NK-92 treated with Interleukin-12 subunit alpha and Interleukin-12 subunit beta, amount 100 ng/mL, for 24 hours (cell line): ENCODE measurements at places on chromosomes 5 and 9.

DNA sequence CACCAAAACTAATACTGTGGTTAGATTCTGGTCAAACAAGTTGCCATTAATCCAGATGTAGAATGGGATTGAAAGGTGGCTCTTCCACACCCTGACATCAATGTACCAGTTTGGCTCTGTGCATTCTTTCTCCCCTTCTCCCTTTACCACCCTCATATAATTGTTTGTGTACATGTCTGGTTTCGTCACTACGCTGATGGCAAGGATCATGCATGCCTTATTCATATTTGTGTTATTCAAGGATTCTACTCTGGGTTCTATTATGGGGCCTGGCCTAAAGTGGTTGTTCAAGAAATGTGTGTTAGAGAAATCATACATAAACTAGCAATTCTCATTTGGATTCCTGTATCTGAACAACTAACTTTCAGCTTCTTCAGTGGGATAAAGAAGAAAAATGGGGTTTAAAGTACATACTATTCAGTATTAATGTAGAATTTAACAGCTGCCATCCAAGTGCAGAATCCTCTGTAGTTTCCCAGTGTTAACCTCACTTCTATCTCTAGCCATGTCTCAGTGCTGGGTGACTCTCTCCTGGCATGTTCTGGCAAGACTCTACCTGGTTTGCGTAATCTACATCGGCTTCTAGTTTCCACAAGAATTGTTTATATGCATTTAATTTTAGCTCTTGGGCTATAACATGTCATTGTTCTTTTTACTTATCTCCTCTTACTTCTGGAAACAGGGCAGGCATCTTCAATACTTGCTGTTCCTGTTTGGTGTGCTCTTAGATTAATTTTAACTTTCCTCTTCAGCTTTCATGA, 27.9 kb upstream of the CDKN2B start:
- no peak for DNase-seq

GRCh38 chr5:157033071-157033583, 25.8 kb downstream of the HAVCR1 start:
- no peak for DNase-seq

GRCh38 chr9:129182625-129183494, 4.8 kb upstream of the IER5L start:
- DNase-seq: no peak

GRCh38 chr5:110031402-110032140, 341.8 kb downstream of the MAN2A1 start:
- no peak for DNase-seq

DNA sequence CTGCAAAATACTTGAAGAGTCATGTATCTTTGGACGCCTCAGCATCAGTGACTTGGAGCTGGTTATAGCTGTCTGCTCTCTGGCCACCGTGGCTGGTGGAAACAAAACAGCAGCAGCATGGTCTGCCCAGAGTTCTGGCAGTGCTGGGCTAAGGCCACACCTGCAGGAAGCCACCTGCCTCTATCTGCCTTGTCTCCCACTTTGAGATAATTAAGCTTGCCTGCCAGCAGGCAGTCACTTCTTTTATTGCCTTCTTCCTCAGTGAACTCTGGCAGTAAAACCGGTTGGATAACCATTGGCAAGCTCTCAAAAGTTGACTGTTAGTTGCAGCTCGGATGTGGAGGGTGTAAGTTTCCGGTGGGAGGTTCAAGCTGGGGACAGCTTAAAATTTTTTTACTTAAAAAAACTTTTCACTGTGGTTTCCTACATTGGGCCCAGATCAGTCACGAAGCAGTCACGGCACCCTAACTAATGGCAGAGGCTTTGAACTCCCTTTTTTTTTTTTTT, 4.9 kb downstream of the SMIM3 start:
- no peak for DNase-seq

DNA sequence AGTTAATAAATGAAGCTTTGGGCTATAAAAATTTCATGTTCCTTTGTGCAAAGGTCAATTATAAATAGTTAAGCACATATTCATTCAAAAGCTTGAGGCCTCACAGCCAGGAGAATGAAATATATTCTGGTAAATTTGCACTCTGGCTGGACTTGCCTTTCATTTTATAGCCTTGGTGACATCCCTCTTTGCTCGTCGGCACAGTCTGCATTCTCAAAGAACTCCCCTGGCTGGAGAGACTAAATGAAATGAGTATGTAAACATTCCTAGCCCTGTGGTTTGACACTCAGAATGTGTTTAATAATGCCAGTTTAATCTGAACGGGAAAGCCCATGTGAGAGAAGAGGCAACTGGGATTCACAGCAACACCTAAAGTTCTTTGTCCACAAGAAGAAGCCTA, 285.6 kb downstream of the BRINP1 start:
- no peak for DNase-seq

- DNase-seq: no peak
Observed at GRCh38 chr9:73176450-73176875, 24.8 kb downstream of the ANXA1 start.

- no peak for DNase-seq
Observed at GRCh38 chr9:130227833-130228232, 37.7 kb upstream of the HMCN2 start.

- DNase-seq: no peak
Observed at GRCh38 chr9:121713400-121714070, 62.1 kb downstream of the DAB2IP start.

DNA sequence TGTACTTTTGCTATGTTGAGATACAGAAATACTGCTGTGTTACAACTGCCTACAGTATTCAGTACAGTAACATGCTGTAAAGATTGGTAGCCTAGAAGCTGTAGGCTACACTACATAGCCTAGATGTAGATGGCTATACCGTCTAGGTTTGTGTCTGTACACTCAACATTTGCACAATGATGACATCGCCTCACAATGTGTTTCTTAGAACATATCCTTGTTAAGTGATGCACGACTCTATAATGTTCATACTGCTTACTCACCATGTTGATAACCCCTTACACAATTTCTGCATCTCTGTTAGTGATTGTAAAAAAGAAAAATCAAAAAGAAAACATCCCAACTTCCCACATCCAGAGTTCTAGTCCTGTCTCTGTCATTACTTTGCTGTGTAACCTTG, 450.0 kb downstream of the CCDC171 start:
- no peak for DNase-seq

GRCh38 chr9:99465231-99465907, 243.3 kb downstream of the SEC61B start:
- no peak for DNase-seq

DNA sequence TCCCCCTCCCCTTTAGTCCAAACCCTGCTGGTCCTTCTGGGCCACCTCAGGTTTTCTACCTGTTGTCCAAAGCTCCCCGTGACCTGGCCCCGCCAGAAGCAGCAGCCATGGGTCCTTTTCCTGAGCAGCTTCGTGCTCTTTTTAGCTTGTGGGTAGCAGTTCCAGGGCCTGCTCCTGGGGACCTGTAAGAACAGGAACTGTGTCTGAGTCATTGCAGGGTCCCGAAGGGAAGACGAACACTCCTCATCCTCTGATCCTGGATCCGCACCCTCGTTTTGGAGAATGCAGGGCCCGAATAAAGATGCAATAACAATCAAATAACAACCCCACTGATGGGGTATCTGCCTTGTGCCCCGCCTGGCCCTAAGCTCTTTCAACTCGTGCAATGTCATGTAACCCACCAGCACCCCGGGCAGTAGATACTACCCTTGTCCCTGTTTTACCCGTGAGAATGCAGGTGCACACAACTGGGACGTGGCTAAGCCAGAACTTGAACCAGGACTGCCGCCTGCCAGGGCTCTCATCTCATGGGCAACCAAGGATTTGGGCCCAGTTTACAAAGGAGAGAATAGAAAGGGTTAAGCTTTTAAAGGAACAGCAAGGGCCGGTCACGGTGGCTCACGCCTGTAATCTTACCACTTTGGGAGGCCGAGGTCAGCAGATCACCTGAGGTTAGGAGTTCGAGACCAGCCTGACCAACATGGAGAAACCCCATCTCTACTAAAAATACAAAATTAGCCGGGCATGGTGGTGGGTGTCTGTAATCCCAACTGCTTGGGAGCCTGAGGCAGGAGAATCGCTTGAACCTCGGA, 33.2 kb downstream of the NEK6 start:
- DNase-seq: no peak

DNA sequence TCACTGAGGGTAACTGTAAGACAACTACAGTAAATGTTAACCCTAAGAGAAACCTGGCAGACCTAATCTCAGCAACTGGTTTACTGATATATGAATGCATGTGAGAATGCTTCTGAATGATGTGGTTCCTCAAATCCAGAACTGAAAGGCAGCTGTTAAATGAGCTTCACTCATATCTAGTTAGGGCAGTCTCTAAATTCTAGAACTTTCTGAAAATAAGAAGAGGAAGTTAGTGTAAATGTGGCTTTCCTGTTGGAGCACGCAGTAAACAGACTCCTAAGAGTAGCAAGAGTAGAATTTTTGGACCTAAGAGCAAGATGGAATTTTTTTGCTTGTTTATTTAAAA, 117.9 kb upstream of the KCNN2 start:
- no peak for DNase-seq

- no peak for DNase-seq
Observed at GRCh38 chr9:70484232-70485130, 70.0 kb upstream of the KLF9 start.

- no peak for DNase-seq
Observed at GRCh38 chr5:33091571-33092363, 349.0 kb upstream of the TARS1 start.

DNA sequence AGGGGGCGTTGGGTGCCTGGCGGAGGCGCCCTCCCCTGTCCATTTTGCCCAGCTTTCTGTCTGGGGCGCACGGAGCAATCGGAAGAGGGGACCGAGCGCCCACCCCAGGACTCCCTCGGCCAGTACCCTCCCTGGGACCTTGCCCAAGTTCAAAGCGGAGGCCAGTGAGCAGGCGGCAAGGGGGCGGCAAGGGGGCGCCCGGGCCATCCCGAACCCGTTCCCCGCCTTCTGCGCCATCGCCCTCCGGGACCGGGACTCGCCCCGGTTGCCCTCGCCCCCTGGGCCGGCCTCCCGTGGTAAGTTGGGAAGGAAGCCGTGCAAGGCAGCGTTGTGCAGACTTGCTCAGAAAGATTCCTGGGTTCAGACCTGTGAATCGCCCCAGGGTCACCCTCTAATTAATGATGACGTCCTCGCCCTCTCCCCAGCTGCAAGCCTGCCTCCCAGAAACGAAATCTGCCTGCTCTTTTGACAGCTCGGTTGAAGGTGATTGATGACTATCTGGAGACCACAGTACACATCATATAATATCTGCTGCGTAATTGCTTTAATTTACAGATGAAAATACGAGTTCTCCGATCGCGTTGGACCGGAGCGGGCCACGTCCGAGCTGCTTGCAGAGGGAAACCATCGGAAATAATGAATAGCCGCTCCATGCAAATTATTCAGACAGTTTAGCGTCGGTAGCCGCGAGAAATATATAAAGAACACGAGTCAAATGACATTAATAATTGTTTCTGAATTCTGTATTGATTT, 1.4 kb upstream of the IRX4 start:
- no peak for DNase-seq

GRCh38 chr9:83920469-83920926, 734 bp downstream of the KIF27 start:
- no peak for DNase-seq

- no peak for DNase-seq
Observed at GRCh38 chr9:12640016-12640587, 53.1 kb upstream of the TYRP1 start.

DNA sequence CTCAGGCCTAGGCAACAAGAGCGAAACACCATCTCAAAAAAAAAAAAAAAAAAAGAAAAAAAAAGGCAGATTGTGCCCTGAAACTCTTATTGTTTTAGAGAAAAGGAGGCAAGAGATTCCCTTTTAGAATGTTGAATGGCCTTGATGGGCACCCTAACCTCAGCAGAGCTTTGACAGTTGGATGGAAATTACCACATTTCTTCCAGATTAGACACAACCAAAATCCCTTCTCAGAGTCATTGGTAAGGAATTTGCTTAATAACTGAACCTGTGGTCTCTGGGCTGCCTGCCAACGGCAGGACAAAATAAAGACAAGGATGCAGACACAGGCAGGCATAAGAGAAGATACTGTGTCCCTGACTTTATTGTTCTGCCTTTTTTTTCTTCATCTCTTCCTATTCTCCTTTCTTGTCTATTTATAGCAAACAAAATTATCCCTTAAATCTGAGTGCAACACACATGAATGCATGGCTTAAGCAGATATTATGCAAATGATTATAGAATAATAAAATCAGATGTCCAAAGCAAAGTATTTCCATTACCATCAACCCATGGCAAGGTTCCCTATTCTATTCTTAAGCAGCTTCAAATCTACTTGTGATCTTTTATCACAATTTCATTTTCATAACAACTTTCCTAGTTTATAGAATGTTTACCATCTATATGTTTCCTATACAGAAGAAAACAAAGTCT, 37.3 kb upstream of the TRIO start:
- no peak for DNase-seq

DNA sequence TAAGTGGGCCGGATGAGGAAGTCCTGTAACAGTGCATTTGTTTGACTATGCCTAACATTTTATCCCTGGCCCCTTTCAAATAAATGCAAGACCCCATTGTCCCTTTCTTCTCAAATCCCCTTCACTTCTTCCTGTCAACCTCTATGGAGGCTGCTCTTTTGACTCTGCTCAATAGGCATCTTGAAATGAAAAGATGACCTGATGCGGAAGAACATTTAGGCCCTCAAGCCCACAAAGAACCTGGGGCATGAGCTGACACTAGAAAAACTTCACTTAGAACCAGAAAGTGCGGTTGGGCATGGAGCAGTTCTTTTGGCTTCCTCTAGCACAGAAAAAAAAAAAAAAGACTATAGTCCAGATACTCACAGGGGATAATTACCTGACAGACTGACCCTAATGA, 1434.7 kb upstream of the WWC1 start:
- DNase-seq: no peak

DNA sequence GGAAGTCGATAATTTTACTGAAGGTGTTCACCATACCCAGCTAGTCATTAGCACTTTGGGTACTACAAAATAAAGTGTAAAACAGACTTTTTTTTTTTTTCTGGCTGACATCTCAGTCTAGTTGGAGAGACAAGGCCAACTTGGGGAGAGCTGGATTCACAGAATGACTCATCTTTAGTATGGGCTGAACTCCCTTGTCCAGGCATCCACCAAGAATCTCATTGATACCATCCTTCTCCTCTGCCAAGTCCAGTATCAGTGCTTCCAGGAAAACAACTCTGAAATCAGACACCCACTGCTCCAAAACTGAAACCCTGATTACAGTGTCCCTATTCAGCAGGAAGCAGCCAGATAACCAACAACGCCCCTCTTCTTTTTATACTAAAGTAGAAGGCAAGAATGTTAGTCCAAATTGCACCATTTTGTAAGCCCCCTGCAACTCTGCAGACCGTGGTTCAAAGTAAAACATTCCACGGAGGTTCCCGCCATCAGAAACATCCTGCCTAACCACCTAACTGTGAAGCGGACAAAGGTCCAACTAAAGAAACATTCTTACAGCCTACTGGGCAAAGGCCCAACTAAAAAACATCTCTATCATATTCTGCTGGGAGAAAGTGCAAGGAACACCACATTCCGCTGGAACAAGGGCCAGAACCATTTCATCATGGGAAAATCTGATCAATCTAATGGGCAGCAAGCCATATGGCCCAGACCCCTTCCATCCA, 728.2 kb downstream of the BRINP1 start:
- DNase-seq: no peak
